ENCODE measurements at places on chromosomes 1 and 21.

- peak; percentile 88 for DNase-seq
Observed at GRCh38 chr1:31931593-31932225, 6.5 kb downstream of the PTP4A2 start.

DNA sequence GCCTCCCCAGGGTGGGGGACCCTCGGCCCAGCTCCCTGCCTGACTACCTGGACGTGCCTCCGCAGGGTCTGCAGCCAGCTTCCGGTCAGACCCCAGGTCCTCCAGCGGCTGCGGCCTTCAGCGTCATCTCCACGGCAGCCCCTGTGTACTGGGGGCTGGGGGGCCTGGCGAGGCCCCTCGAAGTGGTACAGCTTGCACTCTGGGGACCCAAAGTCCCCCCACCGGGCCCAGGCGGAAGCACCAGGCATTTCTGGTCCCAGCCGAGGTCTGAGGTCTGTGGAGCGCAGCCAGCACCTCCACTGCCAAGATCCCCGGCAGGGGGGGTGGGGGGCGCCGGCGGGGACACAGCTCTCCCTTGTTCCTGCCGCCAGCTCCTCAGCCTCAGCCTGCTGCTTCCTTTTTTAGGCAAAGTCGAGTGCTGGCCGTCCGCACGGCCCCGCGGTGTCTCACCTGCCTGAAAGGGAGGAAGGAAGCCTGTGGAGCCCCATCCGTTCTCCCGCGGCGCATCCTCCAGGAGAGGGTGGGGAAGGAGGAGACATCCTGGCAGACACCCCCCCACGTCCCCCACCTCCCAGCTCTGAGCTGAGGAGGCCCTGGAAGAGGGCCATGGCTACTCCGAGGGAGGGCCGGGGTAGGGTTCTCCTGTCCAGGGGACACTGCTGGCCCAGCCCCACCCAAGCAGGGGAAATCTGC lies 1.2 kb upstream of the VWA1 start:
- no peak for DNase-seq

DNA sequence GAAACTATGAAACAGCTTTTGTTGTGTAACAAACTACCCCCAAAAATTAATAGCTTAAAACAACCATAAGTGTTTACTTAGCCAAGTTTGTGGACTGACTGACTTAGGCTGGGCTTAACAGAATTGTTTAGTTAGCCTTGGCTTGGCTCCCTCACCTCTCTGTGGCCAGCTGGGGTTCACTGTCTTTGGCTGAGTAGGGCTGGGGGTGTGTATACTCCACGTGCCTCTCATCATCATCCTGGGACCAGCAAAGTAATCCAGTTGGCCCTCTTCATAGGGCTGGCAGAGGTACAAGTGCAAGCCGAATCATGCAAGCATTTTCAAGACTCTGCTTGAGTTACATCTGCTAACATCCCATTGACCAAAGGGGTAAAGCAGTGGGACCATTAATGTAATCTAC lies 252.3 kb downstream of the BRINP2 start:
- no peak for DNase-seq

DNA sequence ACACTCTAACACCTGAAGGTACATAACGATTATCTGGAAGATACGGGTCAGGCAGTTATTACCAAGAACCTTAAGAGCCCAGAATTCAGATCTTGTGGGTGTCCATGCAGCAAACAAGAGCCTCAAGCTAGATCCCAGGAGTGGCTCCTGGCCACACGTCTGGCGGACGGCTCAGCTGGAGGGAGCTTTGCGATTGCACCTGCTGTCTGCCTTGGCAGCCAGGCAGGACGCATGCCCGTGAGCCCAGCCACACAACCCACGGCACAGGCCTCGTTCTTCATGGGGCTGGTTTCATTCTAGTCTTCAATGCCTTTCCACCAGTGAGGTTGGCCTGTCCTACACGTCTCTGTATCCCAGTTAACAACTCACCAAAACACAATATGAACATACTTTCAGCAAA lies 5.7 kb downstream of the CCNL2 start:
- no peak for DNase-seq

DNA sequence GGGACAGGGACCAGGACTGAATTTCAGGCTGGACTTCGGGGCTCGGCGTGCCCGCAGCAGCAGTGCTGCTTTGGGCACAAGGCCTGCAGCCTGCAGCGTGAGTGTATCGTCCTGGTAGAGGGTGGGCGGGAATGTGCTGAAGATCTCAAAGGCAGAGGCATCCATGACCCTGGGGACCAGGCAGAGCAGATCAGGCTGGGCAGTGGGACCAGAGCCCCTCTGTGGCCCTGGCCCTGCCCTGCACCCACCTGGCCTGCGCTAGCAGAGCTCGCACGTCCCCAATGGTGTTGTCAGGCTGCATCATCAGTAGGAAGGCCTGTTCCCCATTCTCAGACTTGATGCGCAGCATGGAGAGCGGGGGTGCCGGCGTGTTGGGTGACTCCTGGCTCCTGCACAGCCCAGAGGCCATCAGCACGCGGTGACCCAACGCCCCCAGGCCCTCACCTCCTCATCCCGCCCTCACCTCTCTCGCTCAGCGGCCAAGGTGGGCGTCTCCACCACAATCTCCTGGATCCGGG lies 2.6 kb downstream of the SH3BGRL3 start:
- DNase-seq: no peak

- DNase-seq: no peak
Observed at GRCh38 chr1:93821423-93822144, 57.4 kb downstream of the DNTTIP2 start.

DNA sequence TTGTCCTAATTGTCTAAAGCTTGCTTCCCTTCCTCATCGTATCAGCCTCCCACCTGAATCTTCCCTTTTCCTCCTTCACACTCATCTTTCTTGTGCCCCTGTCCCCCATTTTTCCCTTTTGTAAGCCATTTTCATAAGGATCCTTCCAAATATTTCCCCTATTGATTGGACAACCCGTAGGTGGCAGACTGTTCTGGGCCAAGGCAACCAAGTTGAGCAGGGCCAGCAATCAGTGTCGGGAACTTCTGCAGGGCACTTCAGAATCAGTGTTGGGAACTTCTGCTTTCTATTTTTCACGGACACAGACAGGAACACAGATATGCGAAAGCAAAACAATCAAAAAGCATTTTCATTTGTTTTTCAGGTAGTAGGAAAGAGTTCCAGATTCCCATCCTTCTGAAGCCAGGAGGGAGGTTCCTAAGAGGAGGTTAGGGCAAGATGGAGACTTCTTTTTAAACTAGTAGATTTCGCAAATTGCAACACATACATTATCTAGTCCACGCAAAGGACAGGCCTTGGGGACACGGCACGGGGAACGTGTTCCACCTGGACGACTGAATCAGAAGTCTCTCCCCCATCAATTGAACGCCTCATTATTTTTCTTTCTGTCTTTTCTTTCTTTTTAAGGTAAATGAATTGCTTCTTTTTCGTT lies 691 bp upstream of the MPZL1 start:
- peak; percentile 77 for DNase-seq

DNA sequence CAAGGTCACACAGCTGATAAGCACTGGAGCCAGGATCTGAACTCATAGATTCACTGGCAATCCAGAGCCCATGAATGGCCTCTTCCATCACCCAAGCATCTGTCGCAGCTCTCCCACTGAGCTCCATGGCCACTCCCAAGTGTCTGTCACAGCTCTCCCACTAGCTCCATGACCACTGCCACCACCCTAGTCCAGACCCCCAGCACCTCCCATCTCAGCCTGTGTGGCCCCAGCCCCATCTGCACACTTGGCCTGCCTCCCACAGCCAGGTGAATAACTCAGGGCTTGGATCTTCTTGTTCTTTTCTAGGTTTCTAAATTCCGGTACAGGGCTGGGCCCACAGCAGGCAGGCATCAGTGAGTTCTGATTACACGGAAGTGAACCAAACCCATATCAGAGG lies 76.0 kb downstream of the GLIS1 start:
- no peak for DNase-seq

DNA sequence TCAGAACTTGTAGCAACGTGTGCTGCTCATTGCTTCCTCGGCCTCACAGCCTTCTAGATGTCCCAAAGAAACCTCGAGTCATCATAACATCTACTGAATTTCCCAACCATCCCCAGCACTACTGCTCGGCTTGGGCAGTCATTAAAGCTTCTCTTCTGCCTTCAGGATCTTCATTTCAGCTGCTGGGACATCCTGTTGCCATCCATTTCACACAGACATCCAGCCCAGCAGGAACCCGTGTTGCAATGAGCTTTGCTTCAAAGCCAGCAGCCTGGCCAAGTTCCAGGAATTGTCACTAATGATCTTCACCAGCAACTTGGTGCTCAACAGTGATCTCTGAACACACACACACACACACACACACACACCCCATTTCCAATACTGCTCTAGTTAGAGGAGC lies 18.5 kb downstream of the WLS start:
- DNase-seq: peak; percentile 14

- no peak for DNase-seq
Observed at GRCh38 chr21:29096218-29097015, 23.0 kb upstream of the CCT8 start.

DNA sequence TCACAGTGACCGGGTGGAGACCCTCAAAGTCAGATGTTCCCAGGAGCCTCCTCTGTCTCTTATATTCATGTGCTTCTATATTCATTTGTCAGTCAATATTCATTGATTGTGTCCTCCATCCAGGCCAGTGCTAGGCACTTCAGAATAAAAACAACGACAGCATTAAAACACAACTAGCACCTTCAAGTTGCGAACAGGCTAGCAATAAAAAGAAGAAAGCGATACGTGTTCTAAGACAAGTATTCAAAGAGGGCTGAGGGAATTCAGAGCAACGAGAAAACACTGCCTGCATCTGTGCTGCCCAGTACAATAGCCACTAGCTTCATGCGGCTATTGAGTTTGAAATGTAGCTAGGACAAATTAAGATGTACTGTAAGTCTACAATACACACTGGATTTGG lies 138.0 kb downstream of the PLXNA2 start:
- no peak for DNase-seq

- DNase-seq: peak; percentile 24
Observed at GRCh38 chr1:151858030-151858746, 4.7 kb upstream of the THEM5 start.

GRCh38 chr1:18004278-18004677 lies 103.3 kb upstream of the IGSF21 start:
- no peak for DNase-seq

DNA sequence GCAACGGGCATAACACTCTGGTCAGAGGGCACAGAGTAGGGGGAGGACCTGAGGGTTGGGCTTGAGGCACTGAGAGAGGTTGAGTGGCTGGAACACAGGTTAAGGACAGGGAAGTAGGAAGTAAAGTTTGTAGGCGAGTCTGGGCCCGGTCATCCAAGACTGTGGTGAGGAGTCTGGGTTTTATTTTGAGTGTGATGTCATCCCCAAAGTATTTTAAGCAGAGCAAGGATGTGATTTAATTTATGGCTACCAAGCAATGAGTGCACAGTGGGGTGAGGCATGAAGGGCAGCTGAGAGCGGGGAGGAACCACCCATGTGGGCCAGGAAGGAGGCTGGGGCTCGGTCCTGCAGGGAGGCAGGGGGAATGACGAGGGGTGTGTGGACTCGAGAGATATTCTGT lies 11.2 kb upstream of the VWA5B1 start:
- DNase-seq: peak; percentile 41

DNA sequence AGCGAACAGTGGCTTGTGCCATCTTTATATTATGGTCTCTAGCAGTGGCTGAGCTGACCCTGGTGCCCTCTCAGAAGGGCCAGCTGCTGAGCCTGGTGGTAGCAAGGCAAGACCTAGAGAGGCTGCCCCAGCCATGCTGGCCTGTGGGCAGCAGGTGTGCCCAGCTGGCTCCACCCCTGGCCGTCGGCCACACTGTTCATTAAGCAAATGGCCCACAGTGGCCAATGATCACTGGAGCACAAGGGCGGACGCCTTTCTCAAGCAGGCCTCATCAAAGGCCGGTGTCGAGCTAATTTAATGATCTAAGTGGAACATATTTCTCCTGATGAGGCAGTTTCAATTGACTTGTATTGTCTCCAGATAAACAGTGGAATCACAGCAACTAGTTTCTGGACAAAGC lies 89.4 kb downstream of the GRIK3 start:
- DNase-seq: no peak

- no peak for DNase-seq
Observed at GRCh38 chr1:7292714-7293419, 478.2 kb upstream of the VAMP3 start.

GRCh38 chr1:201719812-201720521 lies 109.0 kb upstream of the IPO9 start:
- no peak for DNase-seq

DNA sequence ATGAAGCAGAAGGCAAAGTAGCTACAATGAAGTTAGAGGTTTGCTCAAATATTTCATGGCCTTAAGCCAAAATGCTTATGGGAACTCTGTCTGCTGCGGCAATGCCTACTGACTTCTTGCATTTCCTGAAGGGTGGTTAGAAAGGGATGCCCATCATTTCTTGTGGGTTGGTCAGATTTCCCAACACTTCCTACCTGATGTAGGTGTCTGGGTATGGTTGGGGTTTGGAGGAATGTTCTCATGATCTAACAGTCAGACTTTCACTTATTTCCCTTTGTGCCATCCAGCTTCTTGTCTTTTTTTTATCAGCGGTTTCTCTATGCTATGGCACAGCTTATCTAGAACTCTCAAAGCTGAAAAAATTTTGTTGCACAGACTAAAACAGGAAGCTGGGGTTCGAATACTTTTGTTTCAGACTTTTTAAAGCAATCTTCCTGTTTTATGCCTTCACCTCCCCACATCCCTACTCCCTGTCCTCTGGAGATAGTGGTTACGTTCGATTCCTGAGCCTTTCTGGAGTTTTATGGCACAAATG lies 307.7 kb downstream of the USP25 start:
- no peak for DNase-seq

GRCh38 chr1:159089184-159089791 lies 12.7 kb upstream of the AIM2 start:
- no peak for DNase-seq

- no peak for DNase-seq
Observed at GRCh38 chr21:33945652-33946270, 30.2 kb upstream of the ATP5PO start.

DNA sequence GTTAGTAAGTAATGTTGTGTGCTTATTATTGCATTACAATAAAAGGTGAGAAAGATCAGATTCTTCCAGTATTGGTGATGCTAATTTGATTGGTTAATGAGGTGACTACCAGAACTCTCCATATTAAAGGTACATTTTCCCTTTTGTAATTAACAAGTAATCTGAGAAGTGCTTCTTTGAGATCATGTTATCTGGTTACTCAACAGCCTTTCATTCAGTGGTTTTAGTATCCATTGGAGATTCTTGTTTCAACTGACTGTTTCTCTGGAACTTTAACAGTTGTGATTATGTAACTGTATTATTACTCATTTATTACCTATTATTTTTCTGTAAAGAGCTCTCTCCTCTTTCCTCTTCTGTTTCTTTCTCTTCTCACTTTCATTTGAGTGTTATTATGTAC lies 86.7 kb downstream of the PEX14 start:
- no peak for DNase-seq

- DNase-seq: no peak
Observed at GRCh38 chr21:37478794-37479193, 112.2 kb downstream of the DYRK1A start.

DNA sequence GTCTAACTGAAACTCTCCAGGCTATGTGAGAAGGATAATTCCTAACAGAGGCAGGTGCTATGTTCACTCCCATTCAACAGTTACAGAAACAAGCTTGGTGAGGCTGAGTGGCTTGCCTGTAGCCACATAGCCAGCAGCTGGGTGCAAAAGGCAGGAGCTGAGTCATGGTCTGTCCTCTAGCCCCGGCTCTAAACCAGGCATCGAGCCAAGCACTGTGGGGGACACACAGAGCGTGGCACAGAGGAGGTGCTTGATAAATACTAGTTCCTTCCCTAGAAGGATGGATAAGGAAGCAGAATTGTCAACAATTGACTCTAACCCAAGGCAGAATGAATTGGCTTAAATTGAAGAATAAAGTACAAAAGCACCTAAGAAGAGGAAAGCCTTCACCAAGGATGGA lies 10.4 kb upstream of the KCNA2 start:
- DNase-seq: peak; percentile 41

GRCh38 chr1:9263984-9264872 lies 28.5 kb upstream of the SPSB1 start:
- no peak for DNase-seq

Data from ELR (cell line).